ENCODE measurements at places on chromosomes 12 and 14.
A peak's percentile ranks its signal among the peaks of the same experiment; 100 is the strongest.

DNA sequence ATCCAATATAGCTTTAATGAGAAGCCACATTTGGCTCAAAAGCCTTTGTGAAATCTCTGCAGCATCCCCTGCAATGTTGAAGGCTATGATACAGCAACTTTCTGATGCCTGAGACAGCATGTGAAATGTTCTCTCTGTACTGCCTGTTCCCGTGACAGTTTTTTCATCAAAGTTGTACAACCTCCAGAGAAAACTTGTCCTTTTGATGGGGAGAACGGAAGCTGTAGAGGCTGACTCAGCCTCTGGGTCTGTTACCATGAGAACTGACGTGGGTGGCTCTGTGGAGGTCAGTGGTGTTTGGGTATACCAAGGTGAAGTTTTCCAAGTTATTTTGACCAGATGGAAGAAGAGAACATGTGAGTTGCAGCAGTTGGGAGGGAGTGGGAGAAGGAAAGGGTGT lies 17.0 kb downstream of the SLC4A8 start:
- H3K4me3 ChIP-seq = no peak overlapping the region
- DNase-seq = peak; percentile 58
- no peaks in the 10 kb centered on the region for H3K4me1 ChIP-seq
- no peaks in the 10 kb centered on the region for H3K36me3 ChIP-seq

DNA sequence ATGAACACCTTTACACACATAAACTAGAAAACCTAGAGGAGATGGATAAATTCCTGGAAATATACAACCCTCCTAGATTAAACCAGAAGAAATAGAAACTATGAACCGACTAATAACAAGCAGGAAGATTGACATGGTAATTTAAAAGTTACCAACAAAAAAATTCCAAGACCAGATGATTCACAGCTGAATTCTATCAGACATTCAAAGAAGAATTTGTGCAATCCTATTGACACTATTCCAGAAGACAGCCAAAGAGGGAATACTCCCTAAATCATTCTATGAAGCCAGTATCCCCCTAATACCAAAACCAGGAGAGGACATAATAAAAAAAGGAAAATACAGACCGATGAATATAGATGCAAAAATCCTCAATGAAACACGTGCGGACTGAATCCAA lies 102.6 kb upstream of the KRR1 start:
- no peaks in the 10 kb centered on the region for H3K4me1 ChIP-seq
- no peaks in the 10 kb centered on the region for H3K36me3 ChIP-seq
- H3K27me3 ChIP-seq = no peaks in the 10 kb centered on the region
- no peak overlapping the region for H3K4me3 ChIP-seq
- no peak overlapping the region for H3K27ac ChIP-seq

DNA sequence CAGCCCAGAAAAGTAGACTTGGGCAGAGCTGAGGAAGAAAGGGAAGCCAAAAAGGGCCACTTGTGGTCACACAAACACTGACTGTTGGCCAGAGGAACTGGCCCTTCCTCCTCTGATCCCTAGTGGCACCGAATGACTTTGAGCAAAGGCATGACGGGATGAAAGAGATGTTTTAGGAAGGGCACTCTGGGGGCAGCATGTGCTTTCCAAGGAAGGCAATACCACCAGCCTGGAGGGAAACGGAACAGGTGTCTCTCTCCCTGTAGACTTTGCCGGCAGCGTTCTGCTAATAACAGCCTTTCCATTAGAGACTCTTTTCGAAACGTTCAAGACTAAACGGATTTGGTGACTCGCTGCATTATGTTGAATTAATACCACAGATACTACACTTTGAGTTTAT lies 12.3 kb upstream of the FBXO21 start:
- H3K4me3 ChIP-seq = no peak overlapping the region
- DNase-seq = no peak
- H3K36me3 ChIP-seq = no peaks in the 10 kb centered on the region
- no peak overlapping the region for H3K27ac ChIP-seq
- peaks cover 11% of the 10 kb centered on the region for H3K27me3 ChIP-seq

GRCh38 chr12:48980953-48981756 lies 3.0 kb downstream of the WNT1 start:
- no peak overlapping the region for H3K27ac ChIP-seq
- H3K4me3 ChIP-seq = peak overlapping the region; percentile 21
- peaks cover 96% of the 10 kb centered on the region for H3K27me3 ChIP-seq

DNA sequence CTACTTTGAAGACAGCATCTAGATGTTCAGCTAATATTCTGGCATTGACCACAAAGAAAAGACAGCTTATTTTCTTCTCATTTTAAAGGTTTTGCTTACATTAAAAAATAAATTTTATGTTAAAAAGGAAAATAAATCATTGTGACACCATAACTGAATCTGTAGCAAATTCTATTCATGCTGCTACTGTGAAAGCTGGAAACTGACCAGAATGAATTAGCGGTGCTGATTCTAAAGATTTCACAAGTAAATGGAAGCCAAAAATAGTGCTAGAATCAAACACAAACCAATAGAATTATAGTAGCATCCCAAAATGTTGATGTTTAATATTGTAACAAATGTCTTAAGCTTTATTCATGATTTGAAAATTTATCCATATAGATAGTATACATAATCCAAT lies 850.0 kb upstream of the FBXO33 start:
- no peak for DNase-seq
- H3K27me3 ChIP-seq = no peaks in the 10 kb centered on the region
- H3K27ac ChIP-seq = no peak overlapping the region
- no peak overlapping the region for H3K4me3 ChIP-seq

GRCh38 chr12:89992668-89993451 lies 284.2 kb upstream of the ATP2B1 start:
- H3K4me1 ChIP-seq = no peaks in the 10 kb centered on the region
- no peaks in the 10 kb centered on the region for H3K27me3 ChIP-seq
- H3K4me3 ChIP-seq = no peak overlapping the region
- H3K27ac ChIP-seq = no peak overlapping the region
- no peaks in the 10 kb centered on the region for H3K36me3 ChIP-seq

GRCh38 chr14:33350366-33350990 lies 411.8 kb downstream of the NPAS3 start:
- no peaks in the 10 kb centered on the region for H3K27me3 ChIP-seq
- no peak overlapping the region for H3K4me3 ChIP-seq
- H3K27ac ChIP-seq = no peak overlapping the region
- H3K4me1 ChIP-seq = no peaks in the 10 kb centered on the region
- H3K36me3 ChIP-seq = no peaks in the 10 kb centered on the region

DNA sequence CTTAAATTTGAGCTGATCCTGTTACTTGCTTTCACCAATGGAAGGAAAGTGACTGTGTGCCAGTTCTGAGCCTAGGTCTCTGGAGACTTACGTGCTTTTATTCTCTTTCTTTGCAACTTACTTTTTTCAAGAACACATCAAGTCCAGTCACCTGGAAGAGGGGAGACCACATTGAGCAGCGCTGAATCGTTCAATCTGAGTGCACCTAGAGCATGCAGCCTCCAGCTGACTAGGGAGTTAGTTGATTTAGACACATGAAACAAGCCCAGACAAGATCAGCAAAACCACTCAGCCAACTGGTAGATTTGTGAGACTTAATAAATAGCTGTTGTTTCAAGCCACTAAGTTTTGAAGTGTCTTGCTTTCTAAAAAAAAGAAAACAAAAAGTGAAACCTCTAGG lies 1014.8 kb upstream of the FBXO33 start:
- H3K27ac ChIP-seq = no peak overlapping the region
- no peak for DNase-seq
- H3K4me1 ChIP-seq = no peaks in the 10 kb centered on the region

DNA sequence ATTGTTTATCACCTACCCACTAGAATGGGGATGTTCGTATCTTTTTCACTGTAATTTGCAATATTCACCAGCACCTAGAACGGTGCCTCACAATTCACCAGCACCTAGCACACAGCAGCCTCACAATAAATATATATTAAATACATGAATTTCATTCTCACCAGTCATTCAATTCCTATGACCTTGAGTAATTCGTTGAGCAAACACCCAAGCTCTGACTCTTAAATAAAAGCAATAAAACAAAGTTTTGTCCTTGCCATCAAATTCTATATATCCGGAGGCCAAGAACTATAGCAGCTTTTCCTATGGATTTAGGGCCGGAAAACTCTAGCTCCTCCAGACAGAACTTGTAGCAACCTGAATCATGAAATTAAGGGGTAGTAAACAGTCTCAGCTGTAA lies 981 bp downstream of the VTI1B start:
- peaks cover 12% of the 10 kb centered on the region for H3K4me1 ChIP-seq
- H3K27me3 ChIP-seq = no peaks in the 10 kb centered on the region
- no peak overlapping the region for H3K27ac ChIP-seq
- H3K36me3 ChIP-seq = peaks cover 12% of the 10 kb centered on the region

DNA sequence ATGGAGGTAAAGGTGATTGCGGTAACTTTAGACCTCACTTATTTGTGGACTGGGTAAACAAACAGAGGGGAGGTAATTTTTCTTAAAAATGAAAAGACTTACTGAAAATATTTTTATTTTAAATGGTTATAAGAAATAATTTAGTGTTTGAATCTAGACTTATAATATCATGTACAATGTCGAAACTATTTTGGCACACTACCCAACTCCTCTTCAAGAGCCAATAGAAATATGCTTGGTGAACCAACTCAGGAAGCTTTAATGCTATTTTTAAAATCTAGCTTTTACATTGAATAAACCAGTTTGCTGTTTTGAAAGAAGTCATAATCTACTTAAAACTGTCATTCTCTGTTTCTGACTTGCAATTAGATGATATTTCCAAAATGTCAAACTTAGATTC lies 175.8 kb upstream of the NPAS3 start:
- DNase-seq = no peak
- H3K27ac ChIP-seq = no peak overlapping the region
- H3K4me1 ChIP-seq = no peaks in the 10 kb centered on the region
- H3K27me3 ChIP-seq = no peaks in the 10 kb centered on the region
- H3K4me3 ChIP-seq = no peak overlapping the region

GRCh38 chr14:101097109-101097793 lies 193.7 kb upstream of the RTL1 start:
- peaks cover 6% of the 10 kb centered on the region for H3K4me1 ChIP-seq
- no peaks in the 10 kb centered on the region for H3K36me3 ChIP-seq
- no peaks in the 10 kb centered on the region for H3K27me3 ChIP-seq

DNA sequence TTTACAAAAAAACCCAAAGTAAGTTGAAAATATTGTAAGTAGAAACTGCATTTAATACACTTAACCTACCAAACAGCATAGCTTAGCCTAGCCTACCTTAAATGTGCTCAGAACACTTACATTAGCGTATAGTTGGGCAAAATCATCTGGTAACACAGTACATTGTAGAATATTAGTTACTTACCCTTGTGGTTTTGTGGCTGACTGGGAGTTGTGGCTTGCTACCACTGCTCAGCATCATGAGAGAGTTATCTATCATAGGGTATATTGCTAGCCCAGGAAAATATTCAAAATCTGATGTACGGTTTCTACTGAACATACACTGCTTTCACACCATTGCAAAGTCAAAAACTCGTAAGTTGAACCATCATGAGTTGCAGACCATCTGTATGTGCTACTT lies 141.7 kb upstream of the GARIN6 start:
- H3K27me3 ChIP-seq = no peaks in the 10 kb centered on the region
- H3K4me1 ChIP-seq = no peaks in the 10 kb centered on the region

GRCh38 chr14:28116716-28117115 lies 649.9 kb upstream of the FOXG1 start:
- no peaks in the 10 kb centered on the region for H3K4me1 ChIP-seq
- H3K27ac ChIP-seq = no peak overlapping the region
- DNase-seq = no peak
- no peaks in the 10 kb centered on the region for H3K36me3 ChIP-seq

DNA sequence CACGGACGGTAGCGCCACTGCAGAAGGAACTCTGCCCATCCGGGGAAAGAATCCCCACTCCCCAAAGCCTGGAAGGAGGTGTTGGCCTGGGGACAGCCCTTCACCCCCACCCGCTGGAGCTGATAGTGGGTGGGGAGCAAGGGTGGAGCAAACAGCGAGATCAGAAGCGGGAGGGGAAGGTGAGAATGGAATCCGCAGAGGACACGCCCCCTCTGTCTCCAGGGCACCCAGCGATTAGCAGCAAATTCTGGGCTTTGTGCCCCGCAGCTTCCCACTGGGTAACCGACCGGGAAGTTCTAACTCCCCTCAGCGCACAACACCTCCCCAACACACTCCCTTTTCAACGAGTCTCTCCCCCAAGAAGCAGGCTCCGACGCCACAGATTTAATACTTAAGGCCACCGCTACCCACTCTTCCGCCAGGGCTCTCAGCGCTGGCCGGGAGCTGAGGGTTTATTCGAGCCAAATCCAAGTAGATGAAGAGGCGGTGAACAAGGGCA lies 1.4 kb downstream of the SLC25A29 start:
- H3K36me3 ChIP-seq = peaks cover 17% of the 10 kb centered on the region
- H3K27me3 ChIP-seq = no peaks in the 10 kb centered on the region
- peak overlapping the region; percentile 94 for H3K4me3 ChIP-seq
- H3K4me1 ChIP-seq = peaks cover 35% of the 10 kb centered on the region
- DNase-seq = no peak

DNA sequence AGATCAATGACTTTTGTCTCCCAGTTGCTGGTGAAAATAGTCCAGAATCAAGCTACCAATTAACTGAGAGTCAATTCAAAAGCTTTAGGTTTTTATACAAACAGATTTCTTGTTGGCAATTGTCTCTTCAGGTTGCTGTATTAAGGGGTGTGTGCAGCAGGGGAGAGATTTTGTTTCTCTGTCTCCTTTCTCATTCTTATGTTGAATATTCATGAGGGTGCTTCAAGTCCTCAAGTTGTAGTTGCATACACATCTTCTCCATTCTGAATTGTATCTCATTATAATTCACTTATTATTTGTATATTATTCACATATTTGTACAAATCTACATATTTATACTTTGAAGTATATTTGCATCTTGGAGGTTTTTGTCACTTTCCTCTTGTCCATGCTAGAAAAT lies 126.7 kb upstream of the PTPRQ start:
- H3K4me3 ChIP-seq = no peak overlapping the region
- H3K27me3 ChIP-seq = no peaks in the 10 kb centered on the region
- no peak for DNase-seq
- no peaks in the 10 kb centered on the region for H3K36me3 ChIP-seq
- H3K27ac ChIP-seq = no peak overlapping the region

- no peak overlapping the region for H3K4me3 ChIP-seq
- DNase-seq = peak; percentile 30
- H3K27ac ChIP-seq = no peak overlapping the region
- peaks cover 13% of the 10 kb centered on the region for H3K4me1 ChIP-seq
- H3K36me3 ChIP-seq = no peaks in the 10 kb centered on the region
Measured at GRCh38 chr12:54421175-54421878, 2.3 kb upstream of the ITGA5 start.

DNA sequence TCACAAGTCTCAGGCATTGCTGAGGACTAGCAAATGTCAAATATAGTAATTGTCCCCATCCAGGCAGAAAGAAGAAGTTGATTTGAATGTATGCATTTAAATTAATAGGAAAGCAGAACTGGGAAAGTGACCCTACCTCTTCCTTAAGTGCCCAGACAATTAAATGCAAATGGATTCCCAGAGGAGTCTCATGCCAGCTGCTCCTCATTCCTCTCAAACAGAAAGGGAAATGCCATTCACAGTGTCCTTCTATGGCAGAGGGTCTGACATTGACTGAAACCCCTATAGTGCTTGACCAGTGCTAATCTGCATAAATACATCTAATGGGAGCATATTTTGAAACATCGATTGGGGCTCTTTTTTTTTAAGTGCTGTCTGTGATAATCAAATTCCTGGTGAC lies 292.4 kb upstream of the SEL1L start:
- no peaks in the 10 kb centered on the region for H3K27me3 ChIP-seq
- no peaks in the 10 kb centered on the region for H3K4me1 ChIP-seq
- H3K4me3 ChIP-seq = no peak overlapping the region
